Stomach (tissue), 19 donors: ENCODE measurements at places on chromosomes 12 and 14. TPM values are rescaled to one million over a fixed set of nuclear protein-coding genes. Genes with fewer than 3 reads are reported as not detected.

Gene PA2G4
- total RNA-seq, result 144 TPM

Gene TPH2
- not detected for total RNA-seq

DNA sequence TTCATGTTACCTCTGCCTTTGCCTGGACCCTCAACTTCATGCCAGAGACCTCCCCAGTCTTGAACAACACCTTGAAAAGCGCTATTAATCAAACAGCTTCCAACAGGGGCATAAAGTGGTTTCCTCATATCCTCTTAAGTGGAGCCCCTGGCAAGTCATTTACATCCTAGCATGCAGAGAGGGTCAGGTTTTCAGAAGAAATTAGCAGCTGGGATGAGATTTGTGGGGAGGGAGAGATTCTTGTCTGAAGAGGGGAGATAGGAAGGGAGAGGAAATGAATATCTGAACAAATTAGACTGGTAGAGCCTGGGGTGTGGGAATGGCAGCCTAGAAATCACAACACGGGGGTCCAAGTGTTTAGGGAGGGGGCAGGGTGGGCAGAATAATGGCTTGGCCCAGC lies 45.6 kb downstream of the CALM1 start:
- H3K27me3 ChIP-seq, result no peaks in the 10 kb centered on the region
- H3K27ac ChIP-seq, result no peak overlapping the region
- no peak overlapping the region for H3K4me3 ChIP-seq
- H3K36me3 ChIP-seq, result no peaks in the 10 kb centered on the region
- no peaks in the 10 kb centered on the region for H3K4me1 ChIP-seq

DNA sequence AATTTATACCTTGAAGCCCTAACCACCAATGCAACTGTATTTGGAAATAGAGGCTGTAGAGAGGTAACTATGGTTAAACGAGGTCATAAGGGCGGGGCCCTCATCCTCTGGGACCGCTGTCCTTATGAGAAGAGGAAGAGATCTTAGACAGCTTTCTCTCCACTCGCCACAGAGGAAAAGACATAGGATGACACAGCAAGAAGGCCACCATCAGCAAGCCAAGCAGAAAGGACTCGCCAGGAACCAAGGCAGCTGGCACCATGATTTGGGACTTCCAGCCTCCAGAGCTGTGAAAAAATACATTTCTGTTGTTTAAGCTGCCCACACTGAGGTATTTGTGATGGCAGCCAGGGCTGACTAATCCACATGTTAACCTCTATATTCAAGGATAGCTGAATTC lies 30.4 kb upstream of the BCAT1 start:
- H3K4me1 ChIP-seq, result no peaks in the 10 kb centered on the region
- no peak for DNase-seq
- H3K27me3 ChIP-seq, result no peaks in the 10 kb centered on the region
- no peak overlapping the region for H3K27ac ChIP-seq

GRCh38 chr14:64875350-64875749 lies 4.4 kb downstream of the SPTB start:
- H3K27ac ChIP-seq, result no peak overlapping the region
- no peak overlapping the region for H3K4me3 ChIP-seq
- no peaks in the 10 kb centered on the region for H3K36me3 ChIP-seq
- no peaks in the 10 kb centered on the region for H3K27me3 ChIP-seq

Gene TAS2R20
- not detected for total RNA-seq

Gene CABP1
- total RNA-seq, result not detected

DNA sequence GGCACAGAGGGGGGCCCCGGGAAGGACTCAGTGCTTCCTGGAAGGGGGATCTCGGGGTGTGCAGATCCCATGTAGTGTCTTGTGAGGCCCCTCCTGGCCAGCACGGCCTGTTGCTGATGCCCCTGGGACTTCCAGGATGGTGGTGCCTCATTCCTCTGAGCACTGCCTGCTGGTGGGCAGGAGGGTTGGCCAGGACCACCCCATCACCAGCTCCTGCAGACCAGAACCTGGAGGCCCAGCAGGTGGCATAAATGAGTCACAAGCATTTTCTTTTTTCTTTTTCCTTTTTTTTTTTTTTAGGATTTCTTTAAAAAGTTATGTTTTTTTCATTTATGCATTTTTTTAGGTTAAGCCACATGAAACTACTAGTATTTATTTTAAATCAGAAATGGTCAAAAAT lies 8.0 kb downstream of the MMP17 start:
- H3K4me1 ChIP-seq, result peaks cover under 1% of the 10 kb centered on the region
- peaks cover 36% of the 10 kb centered on the region for H3K27me3 ChIP-seq
- H3K36me3 ChIP-seq, result no peaks in the 10 kb centered on the region
- no peak overlapping the region for H3K4me3 ChIP-seq
- DNase-seq, result no peak

GRCh38 chr12:81212996-81213696 lies 135.3 kb downstream of the ACSS3 start:
- no peak overlapping the region for H3K27ac ChIP-seq
- no peaks in the 10 kb centered on the region for H3K4me1 ChIP-seq
- no peaks in the 10 kb centered on the region for H3K27me3 ChIP-seq
- DNase-seq, result no peak
- no peaks in the 10 kb centered on the region for H3K36me3 ChIP-seq

DNA sequence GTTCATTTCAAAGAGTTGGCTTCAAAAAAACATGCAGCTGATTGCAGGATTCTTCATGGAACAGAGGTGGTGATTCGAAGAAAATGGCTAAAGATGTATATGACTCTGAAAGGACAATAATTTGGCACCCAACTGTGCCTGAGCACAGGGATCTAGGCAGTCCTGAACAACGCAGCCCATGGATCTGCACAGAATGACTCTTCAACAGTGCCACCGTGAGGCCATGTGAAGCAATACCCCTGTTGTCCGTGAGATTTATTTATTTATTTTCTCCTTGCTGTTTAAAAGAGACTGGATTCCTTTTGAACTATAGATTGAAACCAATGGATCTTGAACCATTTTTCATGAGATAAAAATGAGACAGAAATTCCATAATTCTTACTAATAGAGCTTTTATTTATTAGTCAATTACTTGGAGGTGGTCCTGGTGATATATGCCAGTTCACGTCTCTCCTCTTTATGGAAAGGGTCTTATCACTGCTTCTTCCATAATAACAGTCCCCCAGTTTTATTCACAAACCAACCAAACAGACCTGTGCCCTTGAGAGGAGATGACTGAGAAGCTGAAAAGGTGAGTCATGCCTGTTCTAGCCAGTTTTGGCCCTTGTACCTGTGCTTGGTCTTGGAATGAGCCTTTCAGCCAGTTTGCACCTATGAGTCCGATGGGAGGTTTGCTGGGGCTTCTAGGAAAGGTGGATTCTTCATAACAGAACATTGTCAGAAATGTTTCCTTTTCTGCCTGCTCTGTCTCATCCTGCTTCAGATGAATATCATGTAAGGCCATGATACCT lies 1598.3 kb downstream of the AACS start:
- peak; percentile 5 for DNase-seq
- H3K36me3 ChIP-seq, result no peaks in the 10 kb centered on the region
- H3K4me3 ChIP-seq, result no peak overlapping the region
- no peaks in the 10 kb centered on the region for H3K4me1 ChIP-seq
- no peaks in the 10 kb centered on the region for H3K27me3 ChIP-seq

DNA sequence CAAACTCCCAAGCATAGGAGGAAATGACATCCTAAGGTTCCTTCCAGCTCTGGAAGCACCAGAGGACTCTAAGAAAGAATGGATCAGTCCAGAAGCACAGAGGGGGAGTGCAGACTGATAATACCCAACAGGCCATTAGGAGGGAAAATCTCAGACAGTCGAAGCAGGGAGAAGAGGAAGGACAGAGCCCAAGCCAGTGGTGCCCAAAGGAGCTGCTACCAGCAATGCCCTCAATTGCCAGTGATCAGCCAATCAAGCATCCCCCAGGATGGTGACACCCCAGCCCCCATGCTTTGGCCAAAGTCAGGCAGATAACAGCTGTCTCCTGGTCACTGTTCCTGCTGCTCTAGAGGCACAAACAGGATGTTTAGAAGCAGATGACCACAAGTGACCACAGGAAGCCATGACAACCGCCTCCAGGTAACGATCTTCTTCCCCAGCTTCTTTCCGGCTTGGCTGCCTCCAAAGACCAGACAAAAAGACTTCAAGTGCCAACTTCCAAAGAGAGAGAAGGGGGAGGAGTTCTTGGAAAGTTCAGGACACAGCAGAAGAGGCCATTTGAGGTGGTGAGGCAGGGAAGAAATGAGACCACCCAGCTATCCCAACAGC lies 16.2 kb downstream of the PXN start:
- no peak for DNase-seq
- H3K27me3 ChIP-seq, result no peaks in the 10 kb centered on the region
- H3K4me3 ChIP-seq, result no peak overlapping the region
- H3K4me1 ChIP-seq, result peaks cover 89% of the 10 kb centered on the region
- H3K27ac ChIP-seq, result peak overlapping the region; percentile 43

Gene HIP1R
- 395 TPM for total RNA-seq

GRCh38 chr14:95137164-95137803 lies 20.0 kb downstream of the DICER1 start:
- DNase-seq, result no peak
- H3K4me1 ChIP-seq, result peaks cover 89% of the 10 kb centered on the region
- H3K27me3 ChIP-seq, result no peaks in the 10 kb centered on the region
- H3K27ac ChIP-seq, result peak overlapping the region; percentile 17
- no peak overlapping the region for H3K4me3 ChIP-seq
- no peaks in the 10 kb centered on the region for H3K36me3 ChIP-seq

DNA sequence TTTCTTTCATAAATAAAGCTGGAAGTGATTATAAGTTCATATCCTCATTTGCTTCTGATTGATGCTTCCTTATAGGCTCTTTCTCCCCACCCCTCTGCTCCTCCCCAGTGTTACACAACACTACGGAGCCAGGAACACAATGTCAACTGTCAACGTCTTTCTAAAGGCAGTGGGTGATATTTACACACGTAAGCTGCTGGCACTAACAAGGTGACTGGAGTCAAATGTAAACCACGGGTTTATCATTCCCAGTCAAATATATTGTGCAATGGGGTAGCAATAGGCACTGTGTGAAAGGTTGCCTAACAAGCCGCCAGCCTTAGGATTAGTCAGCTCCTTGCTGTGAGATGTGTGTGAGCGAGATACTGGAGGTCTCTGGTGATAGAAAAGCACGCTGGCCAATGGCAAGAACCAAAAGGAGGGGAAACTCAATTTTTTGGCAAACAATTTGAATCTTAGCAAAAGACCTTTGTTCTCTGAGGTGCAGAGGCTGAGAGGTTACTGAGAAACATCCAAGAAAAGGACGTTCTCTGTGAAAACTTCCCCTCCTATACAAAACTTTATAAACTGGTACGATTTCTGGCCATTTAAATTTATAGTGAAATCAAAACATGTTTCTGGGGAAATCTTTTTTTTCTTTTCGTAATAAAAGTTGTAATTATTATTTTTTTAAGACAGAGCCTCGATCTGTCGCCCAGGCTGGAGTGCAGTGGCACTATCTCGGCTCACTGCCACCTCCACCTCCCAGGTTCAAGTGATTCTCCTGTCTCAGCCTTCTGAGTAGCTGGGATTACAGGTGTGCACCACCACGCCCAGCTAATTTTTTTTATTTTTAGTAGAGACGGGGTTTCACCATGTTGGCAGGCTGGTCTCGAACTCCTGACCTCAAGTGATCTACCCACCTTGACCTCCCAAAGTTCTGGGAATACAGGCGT lies 22.3 kb upstream of the HECTD1 start:
- H3K4me3 ChIP-seq, result peak overlapping the region; percentile 4
- peak overlapping the region; percentile 79 for H3K27ac ChIP-seq
- H3K4me1 ChIP-seq, result peaks cover 25% of the 10 kb centered on the region

GRCh38 chr14:36522347-36522971 lies 2.4 kb upstream of the NKX2-1 start:
- peaks cover 50% of the 10 kb centered on the region for H3K4me1 ChIP-seq
- DNase-seq, result no peak
- H3K4me3 ChIP-seq, result no peak overlapping the region
- peaks cover 100% of the 10 kb centered on the region for H3K27me3 ChIP-seq

Gene KRT75
- total RNA-seq, result not detected

DNA sequence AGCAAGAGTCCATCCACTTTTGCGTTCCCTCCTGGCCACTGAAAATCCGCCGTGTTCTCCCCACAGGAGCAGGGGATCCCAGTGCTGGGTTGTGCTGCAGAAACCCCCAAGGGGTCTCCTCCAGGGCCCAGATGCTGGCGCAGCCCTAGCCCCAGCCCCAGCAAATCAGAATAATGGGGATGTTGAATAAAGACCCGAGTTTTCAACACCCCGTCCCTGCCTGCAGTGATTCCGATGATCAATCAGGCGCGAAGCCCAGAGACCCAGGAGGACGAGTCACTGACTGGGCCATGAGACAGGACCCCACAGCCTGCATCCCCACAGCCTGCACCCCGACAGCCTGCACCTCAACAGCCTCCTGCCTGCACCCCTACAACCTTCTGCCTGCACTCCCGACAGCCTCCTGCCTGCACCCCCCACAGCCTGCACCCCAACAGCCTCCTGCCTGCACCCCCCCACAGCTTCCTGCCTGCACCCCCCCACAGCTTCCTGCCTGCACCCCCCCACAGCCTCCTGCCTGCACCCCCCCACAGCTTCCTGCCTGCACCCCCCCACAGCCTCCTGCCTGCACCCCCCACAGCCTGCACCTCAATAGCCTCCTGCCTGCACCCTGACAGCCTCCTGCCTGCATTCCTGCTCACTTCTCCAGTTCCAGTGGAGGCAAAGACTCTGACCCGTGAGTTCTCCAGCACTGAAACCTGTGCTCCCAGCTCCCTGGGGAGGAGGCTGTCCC lies 37.2 kb downstream of the TNFAIP2 start:
- no peaks in the 10 kb centered on the region for H3K36me3 ChIP-seq
- no peak overlapping the region for H3K4me3 ChIP-seq
- no peaks in the 10 kb centered on the region for H3K4me1 ChIP-seq
- no peak for DNase-seq

Gene CCDC197
- total RNA-seq, result not detected

DNA sequence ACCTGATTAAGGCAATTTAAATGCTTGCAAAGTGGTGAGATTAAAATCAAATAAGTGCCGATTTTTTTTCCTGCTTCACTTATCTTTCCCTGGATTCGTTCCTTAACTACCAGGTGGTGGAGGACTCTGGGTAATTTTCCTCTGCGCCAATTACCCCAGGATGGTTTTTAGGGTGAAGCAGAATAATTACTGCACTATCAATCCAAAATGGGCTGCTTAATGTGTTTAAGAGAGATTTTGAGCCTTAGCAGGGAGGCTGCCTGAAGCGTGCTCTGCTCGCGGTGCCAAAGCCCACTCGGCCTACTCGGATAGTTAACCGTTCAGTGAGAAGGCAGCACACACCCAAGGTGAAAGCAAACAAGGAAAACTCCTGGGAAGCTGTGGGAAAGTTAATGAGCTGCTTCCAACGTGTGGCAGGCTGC lies 274.9 kb upstream of the LMO3 start:
- DNase-seq, result peak; percentile 57
- H3K36me3 ChIP-seq, result no peaks in the 10 kb centered on the region
- H3K27ac ChIP-seq, result no peak overlapping the region
- H3K4me3 ChIP-seq, result peak overlapping the region; percentile 19
- no peaks in the 10 kb centered on the region for H3K27me3 ChIP-seq
- no peaks in the 10 kb centered on the region for H3K4me1 ChIP-seq

GRCh38 chr12:120225852-120226640 lies 25.1 kb upstream of the RPLP0 start:
- peak overlapping the region; percentile 85 for H3K27ac ChIP-seq
- peaks cover 38% of the 10 kb centered on the region for H3K36me3 ChIP-seq
- H3K4me1 ChIP-seq, result peaks cover 74% of the 10 kb centered on the region
- no peaks in the 10 kb centered on the region for H3K27me3 ChIP-seq

- no peaks in the 10 kb centered on the region for H3K4me1 ChIP-seq
- no peaks in the 10 kb centered on the region for H3K36me3 ChIP-seq
- no peak for DNase-seq
- no peak overlapping the region for H3K4me3 ChIP-seq
- H3K27me3 ChIP-seq, result no peaks in the 10 kb centered on the region
- H3K27ac ChIP-seq, result no peak overlapping the region
These were observed 1323.3 kb downstream of the LRFN5 start for GRCh38 chr14:42929806-42930480.

Gene IGF1
- total RNA-seq, result 11.1 TPM

Gene SFSWAP
- total RNA-seq, result 41.5 TPM
